ENCODE measurements at places on chromosomes 16 and 17. TPM values are rescaled to one million over a fixed set of nuclear protein-coding genes. Genes with fewer than 3 reads are reported as not detected.
A peak's percentile ranks its signal among the peaks of the same experiment; 100 is the strongest.

Gene ZNF469
- total RNA-seq, result 8.2 TPM

Gene PRAC1
- total RNA-seq, result not detected

Gene SYCE1L
- 19.2 TPM for total RNA-seq

Gene FTSJ3
- total RNA-seq, result 40.2 TPM

GRCh38 chr17:45231481-45232116 is 9.9 kb downstream of the FMNL1 start:
- no peak overlapping the region for H3K27ac ChIP-seq
- DNase-seq, result no peak
- H3K36me3 ChIP-seq, result no peaks in the 10 kb centered on the region
- H3K4me1 ChIP-seq, result no peaks in the 10 kb centered on the region
- no peak overlapping the region for H3K4me3 ChIP-seq

- H3K36me3 ChIP-seq, result no peaks in the 10 kb centered on the region
- no peaks in the 10 kb centered on the region for H3K27me3 ChIP-seq
- no peak for DNase-seq
- H3K27ac ChIP-seq, result no peak overlapping the region
- H3K4me3 ChIP-seq, result no peak overlapping the region
- peaks cover 8% of the 10 kb centered on the region for H3K4me1 ChIP-seq
These were observed 38.4 kb downstream of the TSC2 start for GRCh38 chr16:2086106-2086742.

- no peak overlapping the region for H3K4me3 ChIP-seq
- H3K36me3 ChIP-seq, result no peaks in the 10 kb centered on the region
- DNase-seq, result no peak
- no peaks in the 10 kb centered on the region for H3K27me3 ChIP-seq
- no peak overlapping the region for H3K27ac ChIP-seq
- no peaks in the 10 kb centered on the region for H3K4me1 ChIP-seq
These were observed 345.2 kb upstream of the TBX2 start for GRCh38 chr17:61054436-61054835.

Gene SAMD14
- total RNA-seq, result 2.6 TPM

DNA sequence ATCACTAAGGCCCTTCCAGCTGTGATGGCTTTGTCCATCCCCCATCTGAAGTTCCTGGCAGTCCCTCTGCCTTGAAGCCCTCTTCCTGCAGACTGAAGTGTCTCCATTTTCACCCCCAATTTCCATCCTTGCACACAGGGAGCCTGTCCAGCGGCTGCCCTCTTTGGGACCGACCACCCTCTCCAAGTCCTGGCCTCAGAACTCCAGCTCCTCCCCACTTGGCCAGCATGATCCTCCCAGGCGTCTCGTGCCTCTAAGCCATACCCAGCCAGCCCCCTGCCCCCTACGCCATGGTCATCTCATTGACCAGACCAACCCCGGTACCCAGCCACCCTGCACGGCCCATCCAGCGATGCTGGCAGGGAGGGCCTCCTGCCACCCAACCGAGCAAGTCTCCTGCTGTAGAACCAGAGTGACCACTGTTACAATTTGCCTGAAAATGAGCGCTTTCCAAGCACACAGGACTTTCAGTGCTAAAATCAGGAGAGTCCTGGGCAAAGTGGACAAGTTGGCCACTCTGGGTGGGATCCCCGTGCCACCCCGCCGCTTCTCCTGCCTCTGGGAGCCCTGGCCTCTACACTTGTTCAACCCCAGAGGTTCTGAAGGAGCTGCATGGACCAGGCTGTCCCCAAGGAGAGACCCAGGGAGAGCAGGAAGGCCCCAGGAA is 362.0 kb downstream of the SEC14L1 start:
- DNase-seq, result peak; percentile 39
- peaks cover 3% of the 10 kb centered on the region for H3K4me1 ChIP-seq
- H3K27ac ChIP-seq, result no peak overlapping the region
- no peak overlapping the region for H3K4me3 ChIP-seq

- no peaks in the 10 kb centered on the region for H3K27me3 ChIP-seq
- no peak overlapping the region for H3K4me3 ChIP-seq
- no peak overlapping the region for H3K27ac ChIP-seq
- no peaks in the 10 kb centered on the region for H3K36me3 ChIP-seq
- no peak for DNase-seq
These were observed 72.0 kb downstream of the CNGB1 start for GRCh38 chr16:57898961-57899360.

Gene COPRS
- total RNA-seq, result 43.7 TPM

Gene SCGB1C2
- not detected for total RNA-seq

DNA sequence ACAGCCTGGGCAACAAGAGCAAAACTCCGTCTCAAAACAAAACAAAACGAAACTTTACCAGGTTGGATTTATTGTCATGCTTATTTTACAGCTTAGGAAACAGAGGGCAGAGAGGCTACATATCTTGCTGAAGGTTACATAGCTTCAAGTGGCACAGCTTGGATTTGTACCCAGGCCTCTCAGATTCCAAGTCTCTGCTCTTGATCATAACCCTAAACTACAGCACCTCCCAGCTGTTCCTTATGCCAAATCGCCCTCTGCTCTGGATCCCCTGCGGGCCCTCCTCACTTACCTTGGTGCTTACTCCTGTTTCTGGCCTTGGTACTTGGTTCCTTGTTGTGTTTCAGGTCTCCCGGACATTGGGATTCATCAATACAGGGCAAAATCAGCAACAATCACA is 11.7 kb upstream of the CUEDC1 start:
- H3K4me3 ChIP-seq, result no peak overlapping the region
- no peaks in the 10 kb centered on the region for H3K36me3 ChIP-seq
- H3K27me3 ChIP-seq, result no peaks in the 10 kb centered on the region
- no peak overlapping the region for H3K27ac ChIP-seq

DNA sequence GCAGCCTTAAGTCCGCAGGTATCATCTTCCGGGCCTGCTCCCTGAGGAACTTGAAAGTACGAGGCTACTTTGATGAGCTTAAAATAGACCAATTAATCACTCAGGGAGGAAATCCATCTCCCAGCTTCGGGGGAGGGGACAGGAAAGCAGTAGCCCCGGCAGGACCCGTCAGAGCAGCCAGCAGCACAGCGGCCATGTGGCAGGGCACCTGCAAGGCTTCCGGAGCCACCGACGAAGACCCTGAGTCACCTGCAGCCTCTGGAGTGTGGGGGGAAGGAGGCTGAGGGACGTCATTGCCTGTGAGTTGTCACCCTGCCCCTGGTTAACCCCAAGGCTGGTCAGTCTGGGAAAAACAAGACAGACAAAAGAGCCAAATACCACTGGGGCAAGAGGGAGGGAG is 4.4 kb upstream of the CYB561 start:
- no peak for DNase-seq
- no peak overlapping the region for H3K27ac ChIP-seq
- no peaks in the 10 kb centered on the region for H3K36me3 ChIP-seq

Gene TBC1D26
- 0.56 TPM for total RNA-seq

GRCh38 chr17:29757788-29758187 is 135.1 kb upstream of the CORO6 start:
- H3K4me1 ChIP-seq, result no peaks in the 10 kb centered on the region
- DNase-seq, result no peak
- H3K27ac ChIP-seq, result no peak overlapping the region
- H3K27me3 ChIP-seq, result no peaks in the 10 kb centered on the region
- H3K36me3 ChIP-seq, result no peaks in the 10 kb centered on the region
- H3K4me3 ChIP-seq, result no peak overlapping the region

Gene SLC6A2
- total RNA-seq, result not detected

DNA sequence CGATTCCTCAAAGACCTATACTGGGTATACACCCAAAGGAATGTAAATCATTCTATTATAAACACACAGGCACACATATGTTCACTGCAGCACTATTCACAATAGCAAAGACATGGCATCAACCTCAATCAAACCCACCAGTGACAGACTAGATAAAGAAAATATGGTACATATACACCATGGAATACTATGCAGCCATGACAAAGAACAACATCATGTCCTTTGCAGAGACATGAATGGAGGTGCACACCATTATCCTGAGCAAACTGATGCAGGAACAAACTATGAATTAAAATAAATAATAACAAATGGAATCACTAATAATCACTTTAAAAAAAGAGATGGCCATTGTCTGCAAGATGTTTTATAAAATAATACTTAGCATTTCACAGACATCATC is 380.1 kb downstream of the GRIN2A start:
- H3K4me3 ChIP-seq, result no peak overlapping the region
- no peak overlapping the region for H3K27ac ChIP-seq
- no peaks in the 10 kb centered on the region for H3K36me3 ChIP-seq
- no peaks in the 10 kb centered on the region for H3K27me3 ChIP-seq

- no peak overlapping the region for H3K4me3 ChIP-seq
- no peak for DNase-seq
- H3K36me3 ChIP-seq, result no peaks in the 10 kb centered on the region
- H3K27me3 ChIP-seq, result no peaks in the 10 kb centered on the region
These were observed 53.0 kb downstream of the XYLT1 start for GRCh38 chr16:17417740-17418139.

GRCh38 chr17:73349138-73349537 is 37.3 kb upstream of the CDC42EP4 start:
- H3K36me3 ChIP-seq, result no peaks in the 10 kb centered on the region
- peaks cover 6% of the 10 kb centered on the region for H3K4me1 ChIP-seq
- no peak overlapping the region for H3K4me3 ChIP-seq
- no peaks in the 10 kb centered on the region for H3K27me3 ChIP-seq
- peak overlapping the region; percentile 4 for H3K27ac ChIP-seq
- no peak for DNase-seq

Gene CHTF18
- 18.7 TPM for total RNA-seq

DNA sequence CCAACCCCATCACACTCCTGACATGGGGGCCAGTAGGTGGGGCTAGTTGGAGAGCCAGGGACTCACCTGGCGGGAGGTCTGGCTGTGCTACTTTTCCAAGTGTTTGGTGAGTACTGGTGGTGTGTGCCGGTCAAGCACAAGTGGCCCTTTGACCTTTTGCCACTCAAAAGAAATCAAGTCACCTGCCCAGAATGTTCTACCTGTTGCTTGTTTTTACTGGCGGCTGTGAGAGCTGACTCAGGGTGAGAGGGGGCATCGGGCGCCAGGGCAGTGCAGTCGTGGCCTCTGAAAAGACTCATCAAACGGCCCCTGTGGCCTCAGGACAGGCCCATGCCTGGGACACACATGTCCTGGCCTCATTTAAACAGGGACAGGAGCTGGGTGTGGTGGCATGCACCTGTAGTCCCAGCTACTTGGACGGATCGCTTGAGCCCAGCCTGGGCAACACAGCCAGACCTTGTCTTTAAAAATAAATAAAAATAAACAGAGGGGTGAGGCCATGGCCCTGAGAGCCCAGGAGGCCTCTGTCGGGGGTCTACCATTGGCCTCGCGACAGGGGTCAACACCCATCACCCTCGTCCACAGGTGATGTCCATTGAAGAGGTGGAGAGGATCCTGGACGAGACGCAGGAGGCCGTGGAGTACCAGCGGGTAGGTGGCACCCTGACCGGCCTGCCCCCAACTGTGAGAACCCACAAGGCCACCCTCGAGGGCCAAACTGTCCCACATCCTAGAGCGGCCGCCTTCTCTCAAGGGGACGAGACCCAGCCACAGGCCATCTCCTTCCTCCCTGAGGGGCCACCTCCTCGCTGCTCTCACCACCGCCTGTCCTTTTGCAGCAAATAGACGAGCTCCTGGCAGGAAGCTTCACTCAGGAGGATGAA is 5.0 kb downstream of the CHMP6 start:
- H3K4me1 ChIP-seq, result peaks cover 4% of the 10 kb centered on the region
- no peaks in the 10 kb centered on the region for H3K36me3 ChIP-seq
- H3K4me3 ChIP-seq, result no peak overlapping the region
- no peak for DNase-seq
- H3K27me3 ChIP-seq, result no peaks in the 10 kb centered on the region

DNA sequence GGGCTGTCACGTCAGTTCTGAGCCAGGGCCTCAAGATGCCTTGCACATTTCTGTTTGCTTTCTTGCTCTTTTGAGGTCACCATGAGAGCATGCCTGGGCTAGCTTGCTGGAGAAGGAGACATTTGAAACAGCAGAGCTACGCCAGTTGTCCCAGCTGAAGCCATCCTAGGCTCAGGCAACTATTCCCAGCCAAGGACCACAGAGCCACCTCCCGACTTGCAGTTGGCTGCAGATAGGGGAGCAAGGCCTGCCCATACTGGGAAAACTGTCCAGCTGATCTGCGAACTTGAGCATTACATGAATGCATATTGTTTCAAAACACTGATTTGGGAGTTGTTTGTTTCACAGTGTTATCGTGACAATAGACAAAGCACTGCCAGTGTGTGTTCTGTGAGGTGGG is 340.8 kb downstream of the XYLT1 start:
- no peak for DNase-seq
- no peak overlapping the region for H3K4me3 ChIP-seq
- H3K27me3 ChIP-seq, result no peaks in the 10 kb centered on the region
- H3K4me1 ChIP-seq, result no peaks in the 10 kb centered on the region

Gene FN3K
- 30.1 TPM for total RNA-seq

GRCh38 chr17:82064433-82065192 is 991 bp downstream of the DUS1L start:
- peak overlapping the region; percentile 95 for H3K4me3 ChIP-seq
- H3K27me3 ChIP-seq, result no peaks in the 10 kb centered on the region
- DNase-seq, result no peak
- H3K4me1 ChIP-seq, result peaks cover 6% of the 10 kb centered on the region
- no peak overlapping the region for H3K27ac ChIP-seq

Gene KRT15
- total RNA-seq, result 0.38 TPM

Gene MT4
- total RNA-seq, result not detected

DNA sequence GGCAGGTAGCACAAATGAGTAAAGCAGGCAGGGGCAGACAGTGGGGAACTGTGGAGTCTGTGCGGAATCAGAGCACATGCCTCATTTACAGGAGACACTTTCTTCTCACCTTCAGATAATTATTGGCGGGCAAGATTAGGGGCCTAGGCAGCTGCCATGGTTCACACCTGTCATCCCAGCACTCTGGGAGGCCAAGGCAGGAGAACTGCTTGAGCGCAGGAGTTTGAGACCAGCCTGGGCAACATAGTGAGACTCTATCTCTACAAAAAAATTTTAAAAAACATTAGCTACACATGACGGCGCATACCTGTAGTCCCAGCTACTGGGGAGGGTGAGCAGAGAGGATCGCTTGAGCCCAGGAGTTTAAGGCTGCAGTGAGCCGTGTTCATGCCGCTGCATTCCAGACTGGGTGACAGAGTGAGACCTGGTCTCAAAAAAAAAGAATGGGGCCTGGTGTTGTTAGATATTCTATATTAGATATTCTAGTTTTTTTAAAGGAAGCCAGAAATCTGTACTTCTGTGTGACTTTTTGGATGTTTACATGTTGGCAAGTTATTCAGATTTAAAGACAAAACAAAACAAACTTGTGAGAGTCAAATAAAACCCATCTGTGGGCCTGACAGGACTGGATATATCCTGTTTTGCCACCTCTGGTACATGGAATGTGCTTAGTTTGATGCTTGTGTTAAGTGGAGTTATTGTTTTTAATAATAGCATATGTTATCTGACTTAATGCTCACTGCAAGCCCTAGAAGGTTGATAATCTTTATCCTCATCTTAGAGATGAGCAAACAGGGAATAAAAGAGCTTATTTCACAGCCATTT is 4.9 kb upstream of the LPCAT2 start:
- H3K36me3 ChIP-seq, result no peaks in the 10 kb centered on the region
- H3K27ac ChIP-seq, result no peak overlapping the region
- no peaks in the 10 kb centered on the region for H3K27me3 ChIP-seq
- no peak overlapping the region for H3K4me3 ChIP-seq

Gene PRSS27
- total RNA-seq, result 1.3 TPM

Gene DHX38
- total RNA-seq, result 38.8 TPM

Gene SOST
- total RNA-seq, result not detected

GRCh38 chr16:1745900-1746692 is 25.2 kb downstream of the NME3 start:
- H3K27me3 ChIP-seq, result no peaks in the 10 kb centered on the region
- no peaks in the 10 kb centered on the region for H3K36me3 ChIP-seq
- no peaks in the 10 kb centered on the region for H3K4me1 ChIP-seq
- no peak overlapping the region for H3K27ac ChIP-seq
- no peak for DNase-seq

GRCh38 chr17:57379237-57379894 is 123.0 kb downstream of the MSI2 start:
- H3K27ac ChIP-seq, result no peak overlapping the region
- peak; percentile 46 for DNase-seq
- H3K27me3 ChIP-seq, result no peaks in the 10 kb centered on the region
- no peak overlapping the region for H3K4me3 ChIP-seq
- H3K36me3 ChIP-seq, result no peaks in the 10 kb centered on the region
- peaks cover 10% of the 10 kb centered on the region for H3K4me1 ChIP-seq
